ENCODE measurements at places on chromosomes 3 and 15. TPM values are rescaled to one million over a fixed set of nuclear protein-coding genes. Genes with fewer than 3 reads are reported as not detected.

GRCh38 chr3:118226206-118226605 lies 808.4 kb downstream of the IGSF11 start:
- no peak overlapping the region for H3K27ac ChIP-seq
- no peaks in the 10 kb centered on the region for H3K36me3 ChIP-seq
- no peak for DNase-seq
- H3K4me3 ChIP-seq, result no peak overlapping the region
- H3K4me1 ChIP-seq, result no peaks in the 10 kb centered on the region

- H3K27me3 ChIP-seq, result no peaks in the 10 kb centered on the region
- DNase-seq, result no peak
- no peaks in the 10 kb centered on the region for H3K36me3 ChIP-seq
- H3K4me3 ChIP-seq, result no peak overlapping the region
Measured at GRCh38 chr3:126916546-126916945, 66.4 kb upstream of the PLXNA1 start.

DNA sequence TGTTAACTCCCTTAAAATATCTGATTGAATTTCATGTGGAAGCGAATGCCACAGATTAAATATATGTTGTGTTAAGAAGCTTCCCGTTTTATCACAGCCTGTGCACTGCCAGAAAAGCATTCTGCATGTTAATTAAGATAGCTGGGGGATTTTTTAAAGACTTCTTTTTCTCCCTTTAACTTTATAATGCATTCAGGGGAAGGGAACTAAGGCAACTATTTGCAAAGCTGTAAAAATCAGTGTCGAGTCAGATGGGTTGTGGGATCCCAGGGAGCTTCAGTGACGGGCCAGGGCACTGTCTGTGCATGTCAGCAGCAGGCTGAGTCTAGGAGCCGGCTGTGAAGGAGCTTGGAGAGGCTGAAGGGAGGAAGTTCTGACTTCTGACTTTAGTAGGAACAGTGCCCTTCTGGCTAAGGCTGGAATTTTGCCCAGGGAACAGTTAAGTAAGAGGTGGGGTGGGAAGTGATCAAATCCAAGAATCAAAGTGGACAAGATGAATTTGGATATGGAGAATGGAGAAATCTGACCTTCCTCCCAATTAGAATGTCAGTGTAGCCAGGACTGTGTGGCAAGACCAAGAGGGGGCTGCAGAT lies 77.7 kb downstream of the ABHD5 start:
- H3K4me3 ChIP-seq, result peak overlapping the region; percentile 10
- H3K4me1 ChIP-seq, result peaks cover 8% of the 10 kb centered on the region
- no peaks in the 10 kb centered on the region for H3K27me3 ChIP-seq
- H3K36me3 ChIP-seq, result no peaks in the 10 kb centered on the region
- DNase-seq, result no peak

DNA sequence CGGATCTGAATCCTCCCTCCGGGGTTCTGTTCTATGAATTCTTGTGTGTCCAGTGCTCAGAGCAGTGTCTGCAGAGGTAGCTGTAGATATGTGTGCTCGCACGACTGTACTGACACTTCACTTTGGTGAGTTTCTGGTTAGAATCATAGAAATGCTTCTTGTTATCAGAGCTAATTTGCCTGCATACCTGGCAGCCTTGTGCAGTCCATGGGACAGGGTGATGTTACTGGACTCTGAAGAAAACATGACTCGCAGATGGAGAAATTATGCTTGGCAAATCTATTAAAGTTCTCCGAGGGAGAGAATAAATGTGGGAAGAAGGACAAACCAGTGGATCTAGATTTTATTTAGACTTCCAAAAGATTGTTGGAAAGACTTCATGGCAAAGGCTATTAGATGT lies 12.2 kb downstream of the CGNL1 start:
- H3K4me1 ChIP-seq, result peaks cover 9% of the 10 kb centered on the region
- DNase-seq, result no peak
- H3K4me3 ChIP-seq, result no peak overlapping the region
- H3K36me3 ChIP-seq, result peaks cover 4% of the 10 kb centered on the region
- H3K27ac ChIP-seq, result no peak overlapping the region

DNA sequence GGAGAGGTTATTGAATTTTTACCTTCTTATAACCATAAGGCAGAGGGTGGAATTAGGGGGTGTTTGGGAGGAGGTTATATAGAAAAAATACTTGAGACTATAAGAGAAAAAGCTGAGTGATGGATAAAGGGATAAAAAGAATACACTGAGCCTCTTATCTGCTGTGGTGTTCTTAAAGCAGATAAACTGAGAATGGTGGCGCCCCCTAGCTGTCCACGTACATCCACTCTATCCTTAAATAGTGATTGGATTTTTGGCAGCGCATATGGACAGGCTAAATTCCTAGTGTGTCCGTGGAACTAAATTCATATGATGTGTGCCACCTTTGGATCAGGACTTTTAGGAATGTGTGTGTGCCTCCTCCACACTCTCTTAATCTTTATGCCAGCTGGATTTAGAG lies 121.1 kb downstream of the OXSM start:
- H3K27ac ChIP-seq, result no peak overlapping the region
- no peaks in the 10 kb centered on the region for H3K4me1 ChIP-seq
- peaks cover 21% of the 10 kb centered on the region for H3K27me3 ChIP-seq
- H3K36me3 ChIP-seq, result no peaks in the 10 kb centered on the region
- DNase-seq, result no peak

GRCh38 chr15:85649372-85649771 lies 145.4 kb downstream of the KLHL25 start:
- DNase-seq, result no peak
- H3K27me3 ChIP-seq, result no peaks in the 10 kb centered on the region
- H3K27ac ChIP-seq, result peak overlapping the region; percentile 72
- no peak overlapping the region for H3K4me3 ChIP-seq
- peaks cover 31% of the 10 kb centered on the region for H3K36me3 ChIP-seq

- H3K36me3 ChIP-seq, result peaks cover 44% of the 10 kb centered on the region
- peaks cover 27% of the 10 kb centered on the region for H3K4me1 ChIP-seq
- no peaks in the 10 kb centered on the region for H3K27me3 ChIP-seq
- H3K4me3 ChIP-seq, result no peak overlapping the region
Measured at GRCh38 chr3:14448756-14449727, 46.6 kb downstream of the SLC6A6 start.

DNA sequence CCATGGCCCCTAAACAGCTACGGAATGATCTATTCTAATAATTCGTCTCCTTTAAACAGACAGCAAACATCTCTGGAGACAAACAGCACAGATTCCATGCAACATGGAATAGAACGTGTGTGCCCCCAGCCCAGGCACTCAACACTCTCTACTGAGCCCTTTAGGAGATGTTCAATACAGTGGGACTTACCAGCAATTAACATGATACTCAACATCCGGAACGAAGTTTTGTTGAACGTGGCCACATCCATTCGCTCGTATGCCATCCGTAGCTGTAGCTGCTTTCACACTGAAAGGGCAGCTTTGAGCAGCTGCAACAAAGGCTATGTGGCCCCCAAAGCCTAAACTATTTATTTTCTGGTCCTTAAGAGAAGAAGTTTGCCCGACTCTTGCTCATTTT lies 3.5 kb downstream of the ADAMTS17 start:
- H3K27ac ChIP-seq, result no peak overlapping the region
- peak; percentile 48 for DNase-seq
- H3K27me3 ChIP-seq, result peaks cover 17% of the 10 kb centered on the region

- H3K4me1 ChIP-seq, result peaks cover 39% of the 10 kb centered on the region
- no peak overlapping the region for H3K27ac ChIP-seq
- H3K4me3 ChIP-seq, result no peak overlapping the region
- no peaks in the 10 kb centered on the region for H3K27me3 ChIP-seq
Measured at GRCh38 chr15:77486542-77487468, 66.1 kb downstream of the HMG20A start.

DNA sequence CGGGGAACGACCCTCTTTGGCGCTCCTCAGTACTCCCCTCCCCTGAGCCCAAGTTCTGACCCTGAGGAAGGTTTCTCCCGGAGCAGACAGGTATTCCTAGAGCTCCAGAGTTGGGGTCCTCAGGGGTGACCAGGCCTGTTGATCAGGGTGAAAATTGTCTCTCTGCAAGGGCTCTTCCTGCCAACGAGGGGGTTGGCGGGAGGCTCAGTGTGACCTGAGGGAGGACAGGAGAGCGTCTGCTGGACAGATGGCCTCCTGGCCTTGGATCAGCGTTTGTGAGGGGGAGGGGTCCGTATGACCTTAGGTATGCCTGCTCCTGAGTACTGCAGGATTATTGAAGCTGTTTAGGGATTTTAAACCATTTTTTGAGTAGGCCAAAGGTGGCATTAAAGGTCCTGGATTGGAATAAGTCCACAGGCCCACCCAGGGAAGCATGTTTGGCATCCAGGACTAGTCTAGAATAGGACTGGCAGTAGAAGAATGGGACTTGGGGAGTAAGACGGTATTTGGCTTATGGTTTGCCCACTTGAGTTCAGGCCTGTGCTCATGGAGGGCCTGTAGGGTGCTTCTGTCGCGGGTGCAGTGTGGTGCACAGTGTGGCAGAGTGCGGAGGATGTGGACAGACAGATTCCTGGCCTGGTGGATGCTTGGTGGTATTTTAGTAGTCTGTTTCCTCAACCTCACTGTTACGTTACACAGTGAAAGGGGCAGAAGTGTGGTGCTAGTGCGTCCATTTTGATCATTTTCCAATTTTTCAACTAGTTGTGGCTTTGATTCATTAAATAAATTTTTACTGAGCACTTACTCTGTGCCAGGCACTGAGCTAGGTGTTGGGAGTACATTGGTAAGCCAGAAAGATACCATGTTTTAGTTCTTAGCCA lies 959 bp downstream of the ZNF592 start:
- H3K4me1 ChIP-seq, result peaks cover 52% of the 10 kb centered on the region
- DNase-seq, result no peak
- peak overlapping the region; percentile 88 for H3K27ac ChIP-seq
- peak overlapping the region; percentile 91 for H3K4me3 ChIP-seq

DNA sequence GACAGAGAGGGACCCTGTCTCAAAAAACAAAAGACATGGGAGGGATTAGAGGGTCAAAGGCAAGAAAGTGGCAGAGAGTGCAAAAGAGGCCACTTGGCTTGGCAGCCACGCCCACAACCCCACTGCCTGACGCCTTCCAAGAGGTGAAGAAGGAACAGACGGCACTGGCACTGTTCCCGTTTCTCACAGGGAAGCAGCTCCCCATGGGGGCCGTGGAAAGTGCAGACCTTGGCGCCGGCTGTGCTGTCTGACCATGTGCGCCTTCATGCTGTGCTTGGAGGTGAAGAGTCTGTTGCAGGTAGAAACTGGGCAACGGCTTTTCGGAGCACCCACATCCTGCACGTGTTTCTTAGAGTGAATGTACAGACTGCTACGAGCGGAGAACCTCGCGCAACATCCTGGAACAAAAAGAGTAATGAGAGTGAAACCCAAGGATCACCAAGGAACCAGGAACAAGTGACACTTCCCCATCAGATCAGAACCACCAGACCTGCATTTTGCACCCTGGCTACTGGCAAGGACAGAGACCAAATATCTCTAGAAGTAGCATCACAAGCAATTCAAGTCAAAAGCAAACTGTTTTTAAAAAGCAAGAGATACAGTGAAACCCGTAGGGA lies 9.7 kb downstream of the ZXDC start:
- no peak overlapping the region for H3K4me3 ChIP-seq
- H3K36me3 ChIP-seq, result peaks cover 55% of the 10 kb centered on the region
- H3K27me3 ChIP-seq, result no peaks in the 10 kb centered on the region
- H3K27ac ChIP-seq, result no peak overlapping the region
- DNase-seq, result no peak

DNA sequence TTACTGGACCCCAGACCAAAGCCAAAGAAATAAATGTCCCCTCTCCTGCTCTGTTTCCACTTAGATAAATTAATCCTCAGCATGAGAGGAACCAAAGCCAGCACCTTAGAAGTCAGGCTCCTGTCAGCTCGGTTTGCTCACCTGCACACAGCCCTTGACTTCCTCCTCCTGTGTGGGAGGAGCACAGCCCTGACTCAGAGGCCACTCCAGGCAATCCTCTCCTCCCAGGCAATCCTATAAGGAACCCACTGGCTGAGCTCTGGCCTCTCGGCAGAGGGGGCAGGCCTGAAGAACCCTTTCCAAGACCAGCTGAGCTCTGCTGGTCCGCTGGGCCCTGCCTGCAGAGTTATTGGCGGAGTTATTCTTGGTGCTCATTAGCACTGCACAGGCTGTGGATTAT lies 30.8 kb downstream of the LIPC start:
- no peak overlapping the region for H3K27ac ChIP-seq
- no peak for DNase-seq
- no peaks in the 10 kb centered on the region for H3K27me3 ChIP-seq
- H3K36me3 ChIP-seq, result no peaks in the 10 kb centered on the region
- H3K4me3 ChIP-seq, result no peak overlapping the region
- peaks cover 26% of the 10 kb centered on the region for H3K4me1 ChIP-seq

GRCh38 chr3:14175383-14176037 lies 2.9 kb downstream of the XPC start:
- DNase-seq, result no peak
- no peak overlapping the region for H3K4me3 ChIP-seq
- H3K36me3 ChIP-seq, result peaks cover 13% of the 10 kb centered on the region
- peaks cover 53% of the 10 kb centered on the region for H3K4me1 ChIP-seq
- H3K27me3 ChIP-seq, result no peaks in the 10 kb centered on the region

DNA sequence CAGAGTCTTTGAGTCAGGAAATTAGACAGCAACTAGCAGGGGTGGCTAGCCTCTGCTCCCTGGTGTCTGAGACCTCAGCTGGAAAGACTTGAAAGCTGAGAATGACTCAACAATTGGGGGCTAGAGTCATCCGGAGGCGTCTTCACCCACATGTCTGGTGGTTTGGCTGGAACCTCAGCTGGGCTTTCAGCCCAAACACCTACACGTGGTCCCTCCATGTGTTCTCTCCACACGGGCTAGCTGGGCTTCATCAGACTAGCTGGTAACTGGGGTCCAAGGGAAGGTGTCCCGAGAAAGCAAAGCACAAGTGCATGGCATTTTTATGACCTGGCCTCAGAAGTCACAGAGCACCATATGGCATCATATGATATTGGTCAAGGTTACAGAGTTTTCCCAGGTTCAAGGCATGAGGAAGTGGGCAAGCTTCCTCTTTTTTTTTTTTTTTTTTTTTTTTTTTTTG lies 19.9 kb upstream of the ABHD2 start:
- no peak for DNase-seq
- no peak overlapping the region for H3K27ac ChIP-seq
- H3K36me3 ChIP-seq, result peaks cover 3% of the 10 kb centered on the region
- no peak overlapping the region for H3K4me3 ChIP-seq

- no peaks in the 10 kb centered on the region for H3K27me3 ChIP-seq
- peak overlapping the region; percentile 86 for H3K27ac ChIP-seq
- peaks cover 76% of the 10 kb centered on the region for H3K4me1 ChIP-seq
- peaks cover 14% of the 10 kb centered on the region for H3K36me3 ChIP-seq
- H3K4me3 ChIP-seq, result no peak overlapping the region
- DNase-seq, result no peak
Measured at GRCh38 chr3:158713094-158713499, 19.2 kb downstream of the RARRES1 start.

The HIGD2B gene
- total RNA-seq, result not detected

The INKA1 gene
- 5.1 TPM for total RNA-seq

The SLC51B gene
- total RNA-seq, result not detected

The ZNF385D gene
- total RNA-seq, result 0.71 TPM

The TGM4 gene
- not detected for total RNA-seq

The TRIM59 gene
- 36.0 TPM for total RNA-seq

The PRR23E gene
- total RNA-seq, result not detected

The THSD4 gene
- total RNA-seq, result 4.5 TPM

The CGNL1 gene
- 6.2 TPM for total RNA-seq

The RCCD1 gene
- 12.8 TPM for total RNA-seq

The TMC3 gene
- not detected for total RNA-seq

The CPNE9 gene
- not detected for total RNA-seq
